ENCODE measurements at places on chromosomes 1 and 21. TPM values are rescaled to one million over a fixed set of nuclear protein-coding genes. Genes with fewer than 3 reads are reported as not detected.

The PRKAA2 gene
- 23.7 TPM for polyA plus RNA-seq

The P3R3URF gene
- polyA plus RNA-seq, result not detected

The RPTN gene
- not detected for polyA plus RNA-seq

The FHAD1 gene
- polyA plus RNA-seq, result 0.07 TPM

The GSTM5 gene
- polyA plus RNA-seq, result 2.9 TPM

The LPAR3 gene
- 4.7 TPM for polyA plus RNA-seq

The OR6Y1 gene
- polyA plus RNA-seq, result not detected

The CAMTA1 gene
- polyA plus RNA-seq, result 182 TPM

The LORICRIN gene
- not detected for polyA plus RNA-seq

The RIPPLY3 gene
- not detected for polyA plus RNA-seq

The AQP10 gene
- polyA plus RNA-seq, result not detected

The KCNJ6 gene
- polyA plus RNA-seq, result not detected

The ZNF684 gene
- 5.1 TPM for polyA plus RNA-seq

The TEX50 gene
- polyA plus RNA-seq, result not detected

The DNAH14 gene
- polyA plus RNA-seq, result 0.12 TPM

The PDE9A gene
- 7.0 TPM for polyA plus RNA-seq

The CC2D1B gene
- 16.7 TPM for polyA plus RNA-seq

The PWP2 gene
- polyA plus RNA-seq, result 2.3 TPM

The RUNX3 gene
- 0.35 TPM for polyA plus RNA-seq

The DISC1 gene
- polyA plus RNA-seq, result 1.4 TPM

The GPR3 gene
- 0.29 TPM for polyA plus RNA-seq

The ABCA4 gene
- polyA plus RNA-seq, result 0.09 TPM

The HSPB7 gene
- polyA plus RNA-seq, result 6,425 TPM

The CELA3A gene
- polyA plus RNA-seq, result 0.58 TPM

The CA6 gene
- not detected for polyA plus RNA-seq

The DONSON gene
- polyA plus RNA-seq, result 13.2 TPM

The S100A2 gene
- 2.2 TPM for polyA plus RNA-seq

The ZNF326 gene
- 7.6 TPM for polyA plus RNA-seq

The FCER1G gene
- 64.6 TPM for polyA plus RNA-seq

The SLC5A3 gene
- polyA plus RNA-seq, result 0.58 TPM

The UBQLN4 gene
- polyA plus RNA-seq, result 15.7 TPM

The STPG1 gene
- 3.3 TPM for polyA plus RNA-seq

The DISP1 gene
- 3.5 TPM for polyA plus RNA-seq

The PLEKHA6 gene
- polyA plus RNA-seq, result 18.2 TPM

The C1orf115 gene
- 13.3 TPM for polyA plus RNA-seq

The ARHGEF10L gene
- 52.8 TPM for polyA plus RNA-seq

The MPL gene
- polyA plus RNA-seq, result 0.03 TPM

The SYT2 gene
- under 0.01 TPM for polyA plus RNA-seq

The FAM72A gene
- polyA plus RNA-seq, result 0.88 TPM

The PGLYRP3 gene
- not detected for polyA plus RNA-seq

The SYCP1 gene
- polyA plus RNA-seq, result not detected

The LRRC3 gene
- polyA plus RNA-seq, result 1.2 TPM
